ENCODE measurements at places on chromosomes 2 and 18. TPM values are rescaled to one million over a fixed set of nuclear protein-coding genes. Genes with fewer than 3 reads are reported as not detected.

TMEFF2 gene
- total RNA-seq, result not detected

ARHGEF4 gene
- not detected for total RNA-seq

VAMP8 gene
- 147 TPM for total RNA-seq

UGT1A8 gene
- total RNA-seq, result not detected

Data from T-helper 1 cell treated with Interleukin-12 subunit alpha and Interleukin-12 subunit beta and Interleukin-4 antibody, amounts not matched to agents 30 ng/mL and 1 ng/mL, for 36 hours (primary cell).